Progenitor cell of endocrine pancreas (in vitro differentiated cells): ENCODE measurements at places on chromosomes 16 and 17. TPM values are rescaled to one million over a fixed set of nuclear protein-coding genes. Genes with fewer than 3 reads are reported as not detected.

DNA sequence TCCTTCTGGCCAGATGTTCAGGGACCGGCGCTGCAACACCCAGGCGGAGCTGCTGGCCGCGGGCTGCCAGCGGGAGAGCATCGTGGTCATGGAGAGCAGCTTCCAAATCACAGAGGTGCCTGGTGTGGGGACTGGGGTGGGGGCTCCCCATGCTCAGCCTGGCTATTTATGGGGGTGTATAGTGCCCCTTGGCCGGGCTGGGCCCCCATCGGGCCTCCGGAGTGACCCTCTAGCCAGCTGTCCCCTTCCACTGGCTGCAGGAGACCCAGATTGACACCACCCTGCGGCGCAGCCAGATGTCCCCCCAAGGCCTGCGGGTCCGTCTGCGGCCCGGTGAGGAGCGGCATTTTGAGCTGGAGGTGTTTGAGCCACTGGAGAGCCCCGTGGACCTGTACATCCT lies 6.1 kb downstream of the ITGB4 start:
- no peak for DNase-seq

DNA sequence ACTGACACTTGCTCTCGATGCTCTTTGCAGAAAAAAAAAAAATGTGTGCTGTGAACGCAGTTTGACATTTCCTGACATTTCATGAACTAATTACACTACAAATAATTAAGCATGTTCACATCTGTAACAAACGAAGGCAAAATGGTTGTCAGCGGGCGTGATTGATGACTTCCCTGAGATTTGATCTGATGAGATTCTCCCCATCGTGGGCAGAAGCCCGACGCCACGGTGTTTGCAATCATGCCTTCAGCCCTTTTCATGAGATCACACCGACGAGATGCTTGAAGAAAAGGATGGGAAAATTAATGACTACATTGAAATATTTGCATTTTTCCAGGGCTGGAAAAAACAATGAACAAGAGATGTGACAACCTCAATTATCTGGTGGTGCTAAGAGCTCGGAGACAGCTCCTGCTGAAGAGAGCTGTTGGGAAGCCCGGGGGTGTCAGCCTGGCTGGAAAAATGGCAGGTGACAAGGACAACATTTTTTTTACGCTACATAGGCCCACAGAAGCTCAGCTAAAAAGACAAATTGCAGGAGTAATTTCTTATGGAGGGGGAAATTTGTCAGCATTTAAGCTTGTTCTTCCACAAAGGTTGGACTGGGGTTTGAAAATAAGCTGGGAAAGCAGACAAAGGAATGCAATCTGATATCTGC lies 259.4 kb upstream of the IRX3 start:
- no peak for DNase-seq

GRCh38 chr17:67491681-67492024 lies 114.6 kb downstream of the PITPNC1 start:
- DNase-seq = no peak

CCL17 gene
- total RNA-seq = not detected in 2 replicates

KSR1 gene
- 66.2 and 70.1 TPM in 2 replicates for total RNA-seq

DNA sequence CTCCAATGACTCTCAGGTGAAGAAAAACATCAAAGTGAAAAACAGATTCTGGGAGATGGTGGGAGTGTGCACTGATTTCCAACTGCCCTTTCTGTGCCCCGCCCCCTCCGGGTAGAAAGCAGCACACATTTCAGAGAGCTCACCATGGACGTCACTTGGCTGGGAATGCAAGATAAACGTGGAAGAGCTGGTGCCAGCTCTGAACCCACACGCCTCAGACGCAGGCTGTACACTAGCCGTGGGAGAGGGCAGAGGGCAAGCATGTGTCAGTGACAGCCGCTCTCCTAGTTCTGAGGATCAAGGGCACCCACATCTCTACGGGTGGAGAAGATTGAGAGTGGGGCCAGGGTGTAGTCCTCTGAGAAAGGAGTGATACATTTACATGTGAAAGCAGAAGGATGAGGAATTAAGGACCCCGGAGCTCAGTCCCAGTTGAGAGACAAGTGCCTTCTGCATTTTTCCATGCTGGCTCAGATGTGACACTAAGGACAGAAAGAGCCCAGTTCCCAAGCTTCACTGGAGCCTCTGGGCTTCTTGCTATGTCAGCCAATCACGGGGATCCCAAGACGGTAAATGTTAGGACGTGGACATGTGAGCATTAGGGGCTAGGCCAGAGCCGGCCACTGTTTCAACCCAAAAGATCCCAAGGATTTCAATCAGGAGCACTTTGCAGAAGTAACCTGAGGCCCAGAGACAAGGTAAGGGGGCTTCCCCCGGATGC lies 101.3 kb downstream of the ZFHX3 start:
- no peak for DNase-seq

DNA sequence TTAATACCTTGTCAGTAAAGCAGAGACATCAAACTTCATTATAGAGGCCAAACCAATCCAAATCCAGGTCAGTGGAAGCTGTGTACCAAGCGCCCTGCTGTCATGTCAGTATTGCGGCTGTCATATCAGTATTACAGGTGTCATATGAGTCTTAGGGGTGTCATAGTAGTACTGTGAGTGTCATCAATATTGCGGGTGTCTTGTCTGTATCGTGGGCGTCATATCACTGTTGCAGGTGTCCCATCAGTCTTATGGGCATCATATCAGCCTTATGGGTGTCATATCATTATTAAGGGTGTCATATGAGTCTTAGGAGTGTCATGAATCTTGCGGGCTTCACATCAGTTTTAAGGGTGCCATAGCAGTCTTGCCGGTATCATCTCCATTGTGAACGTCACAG lies 6.0 kb upstream of the PRDM7 start:
- no peak for DNase-seq

- no peak for DNase-seq
Measured at GRCh38 chr17:58918072-58918471, 162.4 kb downstream of the PPM1E start.

GRCh38 chr17:70968302-70968701 lies 799.0 kb downstream of the KCNJ2 start:
- no peak for DNase-seq

SCARF1 gene
- 0.43 and 0.69 TPM in 2 replicates for total RNA-seq

KRT12 gene
- not detected in 2 replicates for total RNA-seq

GRCh38 chr17:10031606-10032005 lies 126.5 kb upstream of the RCVRN start:
- DNase-seq = no peak

NKIRAS2 gene
- total RNA-seq = 44.8 and 48.1 TPM in 2 replicates

NOTUM gene
- total RNA-seq = 0.60 and 1.3 TPM in 2 replicates

DNA sequence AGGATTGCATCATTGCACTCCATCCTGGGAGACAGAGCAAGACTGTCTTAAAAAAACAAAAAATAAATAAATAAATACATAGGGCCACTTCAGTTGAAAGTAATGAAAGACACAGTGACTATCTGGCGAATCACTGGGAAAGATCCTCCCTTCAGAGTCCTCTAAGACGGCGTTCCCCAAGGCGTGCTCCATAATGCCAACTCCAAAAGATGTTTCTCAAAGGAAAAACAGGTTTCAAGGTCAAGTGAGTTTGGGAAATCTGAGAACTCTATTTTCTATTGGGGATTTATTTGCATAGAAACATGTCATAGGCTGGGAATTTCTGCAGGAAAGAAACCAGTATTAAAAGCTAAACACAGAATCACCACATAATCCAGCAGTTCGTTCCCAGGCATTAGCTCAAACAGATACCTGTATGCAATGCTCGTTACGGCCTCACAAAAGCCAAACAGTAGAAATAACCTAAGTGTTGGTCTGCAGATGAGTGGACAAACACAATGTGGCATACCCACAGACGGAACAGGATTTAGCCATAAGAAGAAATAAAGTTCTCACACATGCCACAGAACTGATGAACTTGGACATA lies 7.9 kb downstream of the KLHDC4 start:
- no peak for DNase-seq

LPO gene
- total RNA-seq = 0.16 TPM in 1 of 2 replicates, not detected in the other
